ENCODE measurements at places on chromosomes 4 and X. TPM values are rescaled to one million over a fixed set of nuclear protein-coding genes. Genes with fewer than 3 reads are reported as not detected.

DNA sequence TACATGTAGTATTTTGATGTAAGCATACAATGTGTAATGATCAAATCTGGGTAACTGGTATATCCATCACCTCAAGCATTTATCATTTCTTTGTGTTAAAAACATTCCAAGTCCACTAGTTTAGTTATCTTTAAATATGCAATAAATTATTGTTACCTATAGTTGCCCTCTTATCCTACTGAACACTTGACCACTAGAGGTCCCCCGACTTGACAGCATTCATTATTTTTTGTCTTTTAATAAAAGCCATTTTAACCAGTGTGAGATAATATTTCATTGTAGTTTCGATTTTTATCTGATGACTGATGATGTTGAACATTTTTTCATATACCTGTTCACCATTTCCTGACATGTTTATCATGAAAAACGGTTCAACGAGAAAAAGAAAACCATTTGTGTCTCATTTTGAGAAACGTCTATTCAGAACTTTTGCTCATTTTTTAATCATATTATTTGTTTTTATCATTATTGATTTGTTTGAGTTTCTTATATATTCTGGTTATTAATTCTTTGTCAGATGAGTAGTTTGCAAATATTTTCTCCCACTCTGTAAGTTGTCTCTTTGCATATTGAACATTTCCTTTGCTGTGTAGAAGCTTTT, 199.0 kb upstream of the CXXC4 start:
- H3K36me3 ChIP-seq, result no peaks in the 10 kb centered on the region
- no peak overlapping the region for H3K4me3 ChIP-seq
- H3K4me1 ChIP-seq, result no peaks in the 10 kb centered on the region
- H3K27ac ChIP-seq, result no peak overlapping the region

- no peak overlapping the region for H3K4me3 ChIP-seq
- H3K27me3 ChIP-seq, result no peaks in the 10 kb centered on the region
- H3K36me3 ChIP-seq, result no peaks in the 10 kb centered on the region
- H3K27ac ChIP-seq, result no peak overlapping the region
- no peaks in the 10 kb centered on the region for H3K4me1 ChIP-seq
Measured at GRCh38 chr4:15294832-15295231, 133.0 kb upstream of the C1QTNF7 start.

DNA sequence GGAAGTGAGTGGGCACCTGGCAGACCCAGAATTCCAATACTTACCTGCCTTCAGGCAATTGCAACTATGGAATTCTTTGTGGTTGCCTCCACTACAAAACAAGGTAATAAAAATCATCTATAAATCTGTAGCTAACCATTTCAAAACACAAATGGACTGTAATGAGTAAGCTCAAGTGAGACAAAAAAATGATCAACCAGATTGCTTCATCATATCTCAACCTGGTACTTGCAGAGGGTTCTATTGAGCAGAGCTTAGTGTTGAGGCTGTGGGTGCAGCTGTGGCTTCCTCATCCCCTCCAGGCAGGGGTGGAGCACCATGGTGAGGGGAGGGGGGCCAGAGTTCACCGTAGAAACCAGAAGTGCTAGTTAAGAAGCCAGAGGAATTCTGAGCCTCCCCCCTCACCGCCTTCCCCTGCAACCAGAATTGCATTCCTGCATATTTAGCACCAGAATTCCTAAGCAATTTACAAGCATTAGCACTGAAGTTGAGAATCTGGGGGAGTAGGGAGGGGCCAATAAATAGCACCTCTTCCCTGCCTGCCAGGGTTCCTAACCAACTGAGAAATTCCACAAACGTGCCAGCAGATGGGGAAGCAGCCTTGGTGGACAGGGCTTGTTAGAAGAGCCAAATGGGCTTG, 11.5 kb downstream of the CTAG1A start:
- H3K4me3 ChIP-seq, result no peak overlapping the region
- no peaks in the 10 kb centered on the region for H3K4me1 ChIP-seq
- H3K27ac ChIP-seq, result no peak overlapping the region
- H3K36me3 ChIP-seq, result no peaks in the 10 kb centered on the region
- no peak for DNase-seq

DNA sequence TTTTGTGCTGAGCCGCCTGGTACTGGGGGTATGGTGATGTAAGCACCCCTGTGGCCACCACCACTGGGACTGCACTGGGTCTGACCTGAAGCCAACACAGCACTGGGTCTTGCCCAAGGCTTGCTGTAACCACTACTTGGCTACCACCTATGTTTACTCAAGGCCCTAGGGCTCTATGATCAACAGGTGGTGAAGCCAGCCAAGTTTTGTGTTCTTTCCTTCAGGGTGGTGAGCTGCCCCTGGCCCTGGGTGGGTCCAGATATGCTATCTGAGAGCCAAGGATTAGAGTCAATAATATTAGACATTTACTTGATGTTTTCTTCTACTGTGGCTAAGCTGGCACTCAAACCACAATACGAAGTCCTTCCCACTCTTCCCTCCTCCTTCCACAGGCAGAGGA, 55.1 kb upstream of the PAGE4 start:
- no peak overlapping the region for H3K27ac ChIP-seq
- H3K4me1 ChIP-seq, result no peaks in the 10 kb centered on the region
- H3K4me3 ChIP-seq, result no peak overlapping the region
- H3K27me3 ChIP-seq, result no peaks in the 10 kb centered on the region
- H3K36me3 ChIP-seq, result no peaks in the 10 kb centered on the region

GRCh38 chr4:152936446-152937335, 568 bp downstream of the FHDC1 start:
- H3K27me3 ChIP-seq, result peaks cover 76% of the 10 kb centered on the region
- no peaks in the 10 kb centered on the region for H3K36me3 ChIP-seq
- H3K27ac ChIP-seq, result no peak overlapping the region
- peak; percentile 18 for DNase-seq
- peaks cover 9% of the 10 kb centered on the region for H3K4me1 ChIP-seq
- peak overlapping the region; percentile 78 for H3K4me3 ChIP-seq

DNA sequence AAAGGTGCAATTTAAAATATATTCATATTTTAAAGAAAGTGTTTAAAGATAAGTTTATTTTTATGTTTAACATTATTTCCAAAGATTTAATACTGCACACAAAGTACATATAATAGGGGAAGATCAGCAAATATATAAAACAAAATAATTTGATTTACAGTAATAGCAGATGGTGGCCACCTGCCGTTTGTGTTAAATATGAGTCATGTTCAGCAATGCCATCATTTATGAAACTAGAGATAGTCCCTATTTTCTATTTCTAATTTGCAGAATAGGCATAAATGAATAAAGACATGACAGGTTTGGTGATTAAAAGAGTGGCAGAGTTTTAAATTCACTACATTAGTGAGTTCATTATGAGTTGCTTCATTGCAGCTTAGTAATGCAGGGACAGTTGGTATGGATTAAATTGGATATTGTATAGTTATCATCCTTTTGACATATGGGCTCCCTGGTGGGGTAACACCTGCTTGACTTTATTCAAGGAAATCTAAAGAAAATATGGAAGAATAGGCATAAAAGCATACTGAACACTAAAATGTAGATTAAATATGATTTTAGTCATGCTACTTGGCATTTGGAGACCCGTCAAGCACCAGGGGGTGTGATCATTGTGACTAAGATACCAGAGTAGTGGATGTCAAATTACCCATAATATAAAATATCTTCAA, 78.8 kb upstream of the BANK1 start:
- no peak for DNase-seq
- H3K27me3 ChIP-seq, result no peaks in the 10 kb centered on the region
- no peak overlapping the region for H3K27ac ChIP-seq
- no peak overlapping the region for H3K4me3 ChIP-seq
- no peaks in the 10 kb centered on the region for H3K36me3 ChIP-seq

GRCh38 chr4:85555206-85555605, 80.3 kb downstream of the ARHGAP24 start:
- no peak overlapping the region for H3K4me3 ChIP-seq
- no peaks in the 10 kb centered on the region for H3K4me1 ChIP-seq
- no peaks in the 10 kb centered on the region for H3K27me3 ChIP-seq
- no peak overlapping the region for H3K27ac ChIP-seq

DNA sequence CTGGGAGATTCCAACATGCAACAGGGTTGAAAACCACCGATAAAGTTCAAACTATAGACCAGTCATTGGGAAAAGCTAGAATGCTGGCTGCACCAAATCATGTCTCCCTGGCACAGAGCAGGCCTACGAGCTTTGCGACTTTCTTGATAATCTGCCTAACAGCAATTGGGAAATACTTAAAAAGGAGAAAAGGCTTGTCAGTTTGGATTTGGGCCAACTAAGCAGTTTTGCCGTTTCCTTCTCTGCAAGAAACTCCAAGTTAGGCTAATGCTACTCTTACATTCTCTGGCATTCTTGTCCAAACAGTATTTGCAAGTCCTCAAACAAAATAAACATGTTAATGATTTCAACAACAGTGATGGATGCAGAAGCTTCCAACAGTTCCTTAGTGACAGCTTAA, 87.9 kb downstream of the PDK3 start:
- H3K27ac ChIP-seq, result no peak overlapping the region
- H3K4me1 ChIP-seq, result no peaks in the 10 kb centered on the region
- H3K27me3 ChIP-seq, result no peaks in the 10 kb centered on the region
- no peak overlapping the region for H3K4me3 ChIP-seq
- H3K36me3 ChIP-seq, result no peaks in the 10 kb centered on the region

- no peak for DNase-seq
- H3K4me1 ChIP-seq, result no peaks in the 10 kb centered on the region
- no peak overlapping the region for H3K4me3 ChIP-seq
- H3K27ac ChIP-seq, result no peak overlapping the region
Measured at GRCh38 chrX:20147561-20147960, 5.9 kb upstream of the EIF1AX start.

DNA sequence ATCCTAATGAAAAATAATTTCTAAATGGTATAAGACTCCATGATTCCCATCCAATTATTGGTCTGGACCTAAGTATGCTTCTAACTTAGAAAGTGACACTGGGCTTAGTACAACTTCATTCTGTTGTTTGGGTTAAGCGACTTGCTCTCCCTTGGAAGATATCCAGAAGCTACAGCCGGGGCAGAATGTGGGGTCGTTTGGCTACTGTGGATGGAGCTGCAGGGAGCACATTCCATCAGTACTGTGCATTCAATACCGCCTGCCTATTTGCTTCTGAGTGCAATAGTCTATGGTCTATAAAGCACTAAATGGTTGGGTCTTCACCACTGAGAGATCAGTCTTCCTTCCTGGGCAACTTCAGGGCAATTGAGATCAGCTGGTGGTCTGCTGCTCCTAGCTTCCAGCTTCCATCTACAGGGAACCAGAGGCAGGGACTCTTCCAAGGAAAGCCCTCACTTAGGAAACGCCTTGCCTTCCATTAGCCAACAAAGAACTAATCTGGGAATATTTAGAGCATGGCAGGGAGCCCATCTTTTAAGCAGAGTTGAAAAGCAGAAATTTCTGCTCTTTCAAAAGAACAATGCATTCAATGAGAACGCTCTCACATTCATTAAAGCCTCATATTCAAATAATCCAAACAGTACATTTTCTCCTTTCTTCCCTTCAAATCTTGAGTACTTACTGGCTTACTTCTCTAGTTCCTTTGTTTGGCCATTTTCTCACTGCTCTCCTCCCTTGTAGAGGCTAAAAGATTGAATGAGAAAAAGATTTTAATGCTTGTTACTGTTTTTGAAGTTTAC, 1049.9 kb upstream of the TENM3 start:
- H3K4me1 ChIP-seq, result no peaks in the 10 kb centered on the region
- no peaks in the 10 kb centered on the region for H3K36me3 ChIP-seq
- DNase-seq, result no peak
- H3K4me3 ChIP-seq, result no peak overlapping the region
- H3K27ac ChIP-seq, result no peak overlapping the region
- H3K27me3 ChIP-seq, result no peaks in the 10 kb centered on the region

GRCh38 chr4:175431694-175432093, 380.4 kb downstream of the GPM6A start:
- DNase-seq, result no peak
- no peaks in the 10 kb centered on the region for H3K4me1 ChIP-seq
- H3K36me3 ChIP-seq, result no peaks in the 10 kb centered on the region
- no peak overlapping the region for H3K4me3 ChIP-seq
- no peak overlapping the region for H3K27ac ChIP-seq

- H3K27me3 ChIP-seq, result no peaks in the 10 kb centered on the region
- no peak for DNase-seq
- H3K4me1 ChIP-seq, result no peaks in the 10 kb centered on the region
- no peak overlapping the region for H3K4me3 ChIP-seq
- no peak overlapping the region for H3K27ac ChIP-seq
Measured at GRCh38 chr4:125677665-125678307, 363.0 kb downstream of the FAT4 start.

- no peaks in the 10 kb centered on the region for H3K4me1 ChIP-seq
- no peaks in the 10 kb centered on the region for H3K27me3 ChIP-seq
Measured at GRCh38 chr4:162347156-162347841, 183.5 kb upstream of the FSTL5 start.

GRCh38 chr4:1771555-1772305, 21.4 kb upstream of the FGFR3 start:
- H3K4me1 ChIP-seq, result no peaks in the 10 kb centered on the region
- peaks cover 17% of the 10 kb centered on the region for H3K27me3 ChIP-seq
- H3K4me3 ChIP-seq, result no peak overlapping the region
- no peak for DNase-seq
- no peak overlapping the region for H3K27ac ChIP-seq

The TCEAL7 gene
- total RNA-seq, result 1.1 TPM

The IBSP gene
- total RNA-seq, result not detected

The TMEM150C gene
- total RNA-seq, result 3.5 TPM

The UGT8 gene
- 0.08 TPM for total RNA-seq

The WAS gene
- 1.9 TPM for total RNA-seq

The CSAG2 gene
- total RNA-seq, result not detected

All from psoas muscle (tissue), 8 donors.